ENCODE measurements at places on chromosomes 7 and 10. TPM values are rescaled to one million over a fixed set of nuclear protein-coding genes. Genes with fewer than 3 reads are reported as not detected.

GRCh38 chr10:87771871-87772500 lies 46.0 kb downstream of the ATAD1 start:
- DNase-seq: no peak

GRCh38 chr10:78524342-78524741 lies 490.7 kb downstream of the RPS24 start:
- no peak for DNase-seq

DNA sequence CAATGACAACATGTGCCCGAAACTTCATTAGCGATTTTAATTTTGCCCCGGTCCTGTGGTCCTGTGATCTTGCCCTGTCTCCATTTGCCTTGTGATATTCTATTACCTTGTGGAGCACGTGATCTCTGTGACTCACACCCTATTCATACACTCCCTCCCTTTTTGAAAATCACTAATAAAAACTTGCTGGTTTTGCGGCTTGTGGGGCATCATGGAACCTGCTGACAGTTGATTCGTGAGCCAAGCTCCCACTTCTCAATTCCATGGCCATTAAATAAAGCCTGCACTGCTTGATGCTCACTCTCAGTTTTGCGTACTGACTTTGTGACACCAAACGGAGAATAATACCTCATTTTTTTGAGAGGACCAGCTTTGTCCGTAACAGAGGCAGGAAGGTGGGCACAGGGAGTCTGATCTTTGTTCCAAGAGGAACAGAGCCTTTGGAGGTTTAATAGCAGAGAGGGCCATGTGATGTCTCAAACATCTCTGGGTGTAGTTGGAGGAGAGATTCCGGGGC lies 3.8 kb upstream of the ADAMTS14 start:
- no peak for DNase-seq

DNA sequence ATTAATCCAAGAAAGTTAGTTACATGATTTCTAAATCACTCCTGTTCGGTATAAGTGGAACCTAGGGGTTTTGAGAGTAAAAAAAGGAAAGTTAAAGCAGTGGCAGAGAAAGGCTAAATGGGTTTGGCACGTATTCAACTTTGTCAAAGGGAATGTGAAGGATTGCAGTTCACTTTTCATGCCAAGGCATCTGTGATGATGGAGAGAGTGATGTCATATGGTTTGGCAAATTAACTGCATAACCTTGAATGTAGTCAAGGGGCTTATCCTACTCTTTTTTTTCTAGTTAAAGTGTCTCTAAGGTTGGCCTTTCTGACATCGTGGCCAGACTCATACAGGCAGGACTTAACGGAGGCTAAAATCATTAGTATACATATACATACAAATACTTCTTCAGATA lies 277.8 kb downstream of the EXOC4 start:
- DNase-seq: no peak

DNA sequence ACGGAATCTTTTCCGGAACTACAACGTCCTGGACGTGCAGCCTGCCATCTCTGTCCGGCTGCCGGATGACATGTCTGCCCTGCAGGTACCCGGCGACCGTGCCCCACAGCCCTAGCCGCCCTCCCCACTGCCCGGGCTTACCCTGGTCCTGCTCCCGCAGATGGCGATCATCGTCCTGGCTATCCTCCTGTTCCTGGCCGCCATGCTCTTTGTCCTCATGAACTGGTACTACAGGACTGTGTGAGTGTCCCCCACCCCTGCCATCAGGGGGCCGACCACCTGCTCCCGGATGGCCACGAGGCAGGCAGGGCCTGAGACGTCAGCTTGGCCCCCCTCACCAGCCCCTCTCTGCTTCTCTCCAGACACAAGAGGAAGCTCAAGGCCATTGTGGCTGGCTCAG lies 38.0 kb upstream of the VSIR start:
- DNase-seq: no peak

- no peak for DNase-seq
These were observed 131.6 kb downstream of the ITGA8 start for GRCh38 chr10:15588151-15588550.

- DNase-seq: no peak
These were observed 13.6 kb downstream of the ZYX start for GRCh38 chr7:143394777-143395176.

- no peak for DNase-seq
These were observed 330.9 kb downstream of the GFRA1 start for GRCh38 chr10:115942101-115942500.

CNNM2 gene
- total RNA-seq: 10.9 TPM

CUBN gene
- total RNA-seq: 4.0 TPM
